AG20443 (cell line): ENCODE measurements at places on chromosomes 2 and 18.

- DNase-seq, result no peak
Measured at GRCh38 chr2:59690849-59691248, 862.6 kb downstream of the BCL11A start.

DNA sequence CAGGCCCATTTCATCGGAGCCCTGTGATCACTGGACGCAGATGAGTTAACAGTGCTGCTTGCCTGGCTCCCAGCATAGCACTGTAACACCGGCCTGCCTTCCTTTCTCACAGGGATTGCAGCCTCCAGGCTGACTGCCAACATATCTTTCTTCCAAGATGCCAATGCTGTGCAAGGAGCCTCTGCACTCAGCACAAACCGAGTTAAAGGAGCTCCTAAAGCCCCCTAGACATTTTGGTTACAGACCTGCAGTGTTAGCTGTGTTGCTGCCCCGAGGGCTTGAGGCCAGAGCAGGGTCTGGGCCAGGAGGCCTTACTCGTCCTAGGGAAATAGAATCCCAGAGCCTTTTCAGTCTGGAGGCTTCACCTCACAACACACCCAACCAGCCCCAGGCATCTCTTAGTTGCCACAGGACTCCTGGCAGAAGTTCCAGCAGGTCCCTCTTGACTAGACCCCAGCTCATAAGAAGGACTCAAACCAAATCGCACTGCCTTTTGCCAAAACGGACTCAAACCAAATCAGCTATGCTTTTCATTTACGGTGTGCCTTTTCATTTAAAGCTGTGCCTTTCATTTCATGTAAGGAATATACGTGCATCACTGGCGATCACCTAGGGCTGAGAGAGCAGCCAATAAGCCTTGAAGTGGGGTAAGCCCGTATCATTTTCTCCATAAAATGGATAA is 58.4 kb upstream of the EML4 start:
- peak; percentile 70 for DNase-seq

DNA sequence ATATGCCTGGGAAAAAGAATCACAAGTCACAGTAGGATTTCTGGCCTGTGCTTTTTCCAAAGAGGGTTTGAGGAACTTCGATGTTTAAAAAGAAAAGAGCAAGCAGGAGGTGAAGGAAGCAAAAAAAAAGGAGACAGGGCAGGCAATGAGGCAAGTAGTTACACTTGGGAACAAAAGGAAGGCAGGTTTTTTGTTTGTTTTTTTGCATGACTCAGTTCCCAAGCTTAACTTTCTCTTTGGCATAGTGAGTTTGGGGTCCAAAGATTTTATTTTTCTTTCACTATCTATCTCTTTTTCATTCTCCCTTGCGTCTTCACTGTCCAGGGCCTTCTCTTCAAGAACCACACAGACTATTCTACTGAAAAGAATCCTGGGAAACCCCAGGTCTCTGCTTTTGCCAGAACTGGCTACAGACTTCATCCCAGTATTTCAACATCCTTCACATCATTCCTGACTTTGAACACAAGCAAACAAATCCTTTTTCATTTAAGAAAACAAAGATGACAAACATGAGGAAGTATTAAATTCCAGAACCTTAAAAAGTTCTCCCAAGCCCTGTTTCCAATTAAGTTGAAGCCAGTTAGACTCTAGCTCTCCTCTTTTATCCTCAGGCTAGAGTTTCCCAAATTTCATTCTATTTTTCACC is 210.7 kb upstream of the RND3 start:
- peak; percentile 66 for DNase-seq

GRCh38 chr2:192749611-192750200 is 555.0 kb upstream of the TMEFF2 start:
- DNase-seq, result no peak

DNA sequence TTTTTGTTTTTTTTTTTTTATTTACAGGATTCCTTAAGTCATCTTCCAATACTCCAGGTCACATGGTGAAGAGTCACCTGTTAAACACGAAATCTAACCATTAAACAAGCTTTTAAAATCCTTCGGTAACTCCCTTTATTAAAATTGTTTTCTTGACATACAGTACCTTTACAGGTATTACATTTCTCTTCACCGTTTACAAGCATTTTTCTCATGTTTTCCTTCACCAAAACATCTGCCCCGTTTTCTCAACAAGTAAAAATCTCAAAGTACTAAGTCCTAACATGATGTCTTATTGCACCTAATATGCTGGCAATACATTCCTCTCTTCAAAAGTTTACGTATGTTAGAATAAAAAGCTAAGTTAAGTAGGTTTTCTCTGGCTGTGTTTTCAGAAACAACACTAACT is 1.1 kb downstream of the PUM2 start:
- DNase-seq, result no peak

GRCh38 chr2:164960159-164960558 is 4.8 kb upstream of the SLC38A11 start:
- no peak for DNase-seq

- no peak for DNase-seq
Measured at GRCh38 chr2:188318161-188318749, 26.6 kb downstream of the GULP1 start.

GRCh38 chr2:185484602-185485001 is 254.0 kb upstream of the FSIP2 start:
- DNase-seq, result no peak

DNA sequence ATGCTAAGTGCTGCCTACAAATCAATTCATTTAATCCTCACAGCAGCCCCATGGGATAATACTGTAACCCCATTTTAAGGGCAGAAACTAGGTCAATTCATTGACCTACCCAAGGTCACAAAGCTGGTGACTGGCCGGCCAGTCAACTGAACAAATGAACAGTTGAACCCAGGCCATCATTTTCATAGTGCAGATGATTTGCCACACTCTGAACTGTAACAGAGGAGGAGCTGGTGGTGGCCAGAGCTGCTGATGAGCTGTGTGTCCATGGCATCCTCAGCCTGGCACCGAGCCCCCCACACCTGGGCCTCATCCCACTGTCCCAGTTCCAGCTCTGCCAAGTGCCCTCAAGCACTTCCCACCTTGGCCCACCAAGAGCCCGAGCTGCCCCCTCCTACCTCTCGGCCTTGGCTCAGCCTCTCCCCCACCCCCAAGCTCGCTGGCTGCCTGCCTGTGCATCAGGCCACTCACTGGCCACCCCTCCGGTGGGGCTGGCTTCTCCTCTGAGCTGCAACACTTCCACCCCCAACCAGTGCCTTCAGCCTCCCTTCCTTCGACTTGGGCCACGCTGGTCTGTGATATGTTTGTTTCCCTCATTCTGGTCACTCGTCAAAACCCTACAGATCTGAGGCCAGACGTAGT is 58.4 kb downstream of the ATOH8 start:
- DNase-seq, result no peak

- DNase-seq, result no peak
Measured at GRCh38 chr18:50662177-50662576, 102.3 kb downstream of the MAPK4 start.

GRCh38 chr2:129129087-129129486 is 810.4 kb upstream of the HS6ST1 start:
- DNase-seq, result no peak

- DNase-seq, result no peak
Measured at GRCh38 chr2:47373747-47374146, 29.2 kb upstream of the MSH2 start.

- DNase-seq, result no peak
Measured at GRCh38 chr18:35408843-35409261, 31.7 kb upstream of the ZNF396 start.

GRCh38 chr18:37570336-37570930 is 4.8 kb upstream of the CELF4 start:
- no peak for DNase-seq

GRCh38 chr18:42018831-42019230 is 63.8 kb downstream of the PIK3C3 start:
- no peak for DNase-seq

- DNase-seq, result no peak
Measured at GRCh38 chr2:9975328-9975727, 23.8 kb downstream of the GRHL1 start.

DNA sequence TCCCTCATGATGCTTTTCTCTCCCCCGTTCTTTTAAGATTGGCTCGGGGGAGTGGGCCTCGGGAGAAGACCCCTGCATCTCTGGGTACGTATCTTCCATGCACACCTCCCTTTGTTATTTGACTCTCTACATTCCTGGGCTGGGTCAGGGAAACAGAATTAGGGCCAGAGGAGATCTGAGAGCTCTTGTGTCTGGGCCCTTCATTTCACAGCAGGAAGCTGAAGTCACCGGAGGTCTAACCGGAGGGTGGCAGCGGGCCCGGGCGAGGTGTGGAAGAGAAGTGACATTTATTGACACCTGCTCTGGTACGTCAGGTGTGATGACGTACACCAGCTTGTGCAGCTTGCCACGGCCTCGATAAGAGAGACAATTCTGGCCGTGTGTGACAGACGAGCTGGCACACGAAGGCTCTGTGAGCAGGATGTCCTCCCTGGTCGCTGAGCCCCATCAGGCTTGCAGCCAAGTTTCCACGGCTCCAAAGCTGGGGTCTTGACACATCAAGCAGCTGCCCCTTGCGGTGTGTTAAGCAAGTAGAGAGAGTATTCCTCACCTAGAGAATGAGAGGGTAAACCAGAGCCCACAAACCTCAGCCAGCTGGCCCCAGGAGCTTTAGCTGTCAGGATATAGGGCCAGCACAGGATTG is 30.4 kb downstream of the TOGARAM2 start:
- no peak for DNase-seq

- DNase-seq, result no peak
Measured at GRCh38 chr2:191389288-191389687, 144.1 kb downstream of the MYO1B start.

DNA sequence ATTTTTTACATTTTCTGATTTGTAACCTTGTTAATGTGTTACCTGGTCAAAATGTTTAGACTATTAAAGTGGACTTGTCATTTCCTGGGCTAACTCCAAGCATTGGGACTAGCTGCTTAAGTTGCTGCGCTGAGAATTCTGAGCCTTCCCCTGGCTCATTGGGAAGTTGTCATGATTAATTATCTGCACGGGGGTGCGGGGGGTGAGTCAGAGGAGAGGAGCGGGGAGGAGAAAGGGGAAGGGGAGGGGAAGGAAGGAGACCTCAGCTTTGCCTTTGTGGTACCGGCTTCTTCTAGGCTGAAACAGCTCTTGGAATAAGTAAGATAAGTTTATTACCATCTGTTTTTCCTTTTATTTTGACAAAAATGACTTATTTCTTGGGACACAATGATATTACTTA is 52.9 kb upstream of the APCDD1 start:
- no peak for DNase-seq

DNA sequence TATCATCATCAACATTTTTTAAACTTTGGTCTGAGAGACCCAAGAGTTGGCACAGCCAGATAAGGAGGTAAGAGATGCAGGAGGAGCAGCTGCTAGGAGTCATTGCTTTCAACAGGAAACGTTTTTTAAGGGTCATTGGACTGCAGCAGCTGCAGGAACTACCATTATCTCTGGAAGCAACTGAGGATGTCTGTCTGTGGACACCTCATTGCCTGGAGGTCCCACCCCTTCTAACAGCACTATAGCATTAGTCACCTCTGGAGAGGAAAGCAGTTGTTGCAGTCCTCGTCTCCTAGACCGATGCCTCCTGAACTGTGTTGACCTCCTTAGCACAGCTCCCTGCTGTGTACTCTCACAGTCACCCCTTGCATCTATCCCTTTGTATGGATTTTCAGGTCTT is 21.5 kb upstream of the FSHR start:
- no peak for DNase-seq

GRCh38 chr18:75586130-75586889 is 158.8 kb upstream of the SMIM21 start:
- DNase-seq, result no peak

DNA sequence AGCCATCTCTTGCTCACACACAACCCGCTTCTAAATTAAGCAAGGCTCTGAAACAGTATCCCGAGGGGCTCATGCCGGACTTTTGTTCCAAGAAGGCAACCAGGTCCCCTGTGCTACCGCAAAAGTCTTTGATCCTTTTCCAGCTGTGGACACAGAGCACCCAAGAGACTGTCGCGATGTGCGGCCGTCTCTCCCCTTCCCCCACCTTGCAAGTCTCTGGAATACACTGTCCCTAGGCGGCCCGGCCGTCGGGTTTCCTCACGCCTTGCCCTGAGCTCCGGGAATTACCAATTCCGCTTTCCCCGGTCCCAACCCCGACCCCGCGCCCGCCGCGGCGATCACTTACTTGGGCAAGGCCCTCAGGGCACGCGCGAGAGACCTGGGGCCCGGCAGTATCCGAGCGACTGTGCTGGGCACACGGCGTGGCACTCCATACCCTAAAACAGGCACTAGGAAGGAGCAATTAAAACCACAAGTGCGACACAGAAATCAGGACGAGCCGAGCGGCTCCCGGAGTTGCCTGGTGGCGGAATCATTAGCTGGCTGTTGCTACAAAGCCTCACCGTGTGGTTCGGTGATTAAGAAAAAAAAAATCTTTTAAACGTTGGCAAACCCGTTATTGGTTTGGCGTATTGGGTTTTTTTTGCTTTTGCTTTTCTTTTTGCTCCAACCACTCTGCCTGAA is 2.2 kb upstream of the DLX1 start:
- DNase-seq, result peak; percentile 53

DNA sequence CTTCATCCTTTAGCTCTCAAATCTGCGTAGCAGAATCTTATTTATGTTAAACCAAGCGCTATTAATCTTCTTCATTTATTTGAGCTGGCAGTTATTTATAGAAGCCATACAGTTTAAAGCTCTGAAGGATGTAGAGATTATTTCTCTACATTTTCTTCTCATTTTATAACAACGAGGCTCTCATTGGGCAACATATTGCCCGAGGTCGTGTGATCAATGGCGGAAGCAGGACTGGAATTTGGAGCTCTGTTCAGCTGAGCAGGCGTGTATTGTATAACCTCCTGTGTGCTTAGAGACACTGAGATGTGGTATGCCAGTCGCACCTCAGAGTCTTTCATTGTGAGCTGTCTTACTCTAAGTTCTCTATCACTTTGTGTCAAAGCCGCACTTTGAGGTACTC is 17.5 kb upstream of the DRC1 start:
- DNase-seq, result no peak

DNA sequence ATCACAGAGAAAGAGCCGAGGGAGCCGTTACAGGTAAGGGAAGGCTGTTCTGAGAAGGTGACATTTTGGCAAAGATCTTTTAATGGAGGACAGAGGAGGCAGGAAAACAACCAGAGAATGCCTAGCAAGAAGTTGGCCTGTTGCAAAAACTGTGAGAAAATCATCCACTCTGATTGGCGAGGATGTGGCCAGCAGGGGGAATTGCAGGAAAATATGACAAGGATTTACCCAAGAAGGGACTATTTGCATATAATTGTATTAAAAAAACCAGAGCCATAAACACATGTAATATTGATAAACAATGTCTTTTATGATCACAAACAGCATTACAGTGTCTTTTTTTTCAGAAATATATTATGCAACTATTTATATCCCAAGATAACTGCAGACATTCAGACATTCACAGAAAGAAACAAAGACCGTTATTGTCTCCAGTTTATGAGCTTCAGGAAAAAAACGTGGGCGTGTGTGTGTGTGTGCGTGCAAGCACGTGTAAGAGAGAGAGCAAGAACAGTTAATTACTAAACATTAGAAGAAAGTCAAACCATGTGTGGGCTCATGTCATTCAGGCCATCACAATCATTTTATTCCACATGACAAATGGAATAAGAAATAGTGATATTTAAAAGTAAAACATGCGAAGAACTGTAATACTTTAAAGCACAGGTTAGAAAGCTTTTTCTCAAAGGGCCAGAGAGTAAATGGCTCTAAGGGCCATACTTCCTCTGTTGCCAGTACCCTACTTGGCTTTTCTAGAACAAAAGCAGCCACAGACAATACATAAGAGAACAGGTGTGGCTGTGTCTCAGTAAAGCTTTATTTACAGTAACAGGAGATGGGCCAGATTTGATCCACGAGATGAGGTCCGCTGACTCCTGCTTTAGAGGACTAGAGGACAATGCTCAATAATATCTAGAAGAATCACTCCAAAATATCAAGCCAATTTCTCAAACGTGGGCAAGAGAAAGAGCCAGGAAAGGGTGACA is 324.1 kb downstream of the DLGAP1 start:
- no peak for DNase-seq
